ENCODE measurements at places on chromosomes 6 and 20.

- DNase-seq = no peak
These were observed 19.6 kb downstream of the NT5E start for GRCh38 chr6:85469276-85470022.

DNA sequence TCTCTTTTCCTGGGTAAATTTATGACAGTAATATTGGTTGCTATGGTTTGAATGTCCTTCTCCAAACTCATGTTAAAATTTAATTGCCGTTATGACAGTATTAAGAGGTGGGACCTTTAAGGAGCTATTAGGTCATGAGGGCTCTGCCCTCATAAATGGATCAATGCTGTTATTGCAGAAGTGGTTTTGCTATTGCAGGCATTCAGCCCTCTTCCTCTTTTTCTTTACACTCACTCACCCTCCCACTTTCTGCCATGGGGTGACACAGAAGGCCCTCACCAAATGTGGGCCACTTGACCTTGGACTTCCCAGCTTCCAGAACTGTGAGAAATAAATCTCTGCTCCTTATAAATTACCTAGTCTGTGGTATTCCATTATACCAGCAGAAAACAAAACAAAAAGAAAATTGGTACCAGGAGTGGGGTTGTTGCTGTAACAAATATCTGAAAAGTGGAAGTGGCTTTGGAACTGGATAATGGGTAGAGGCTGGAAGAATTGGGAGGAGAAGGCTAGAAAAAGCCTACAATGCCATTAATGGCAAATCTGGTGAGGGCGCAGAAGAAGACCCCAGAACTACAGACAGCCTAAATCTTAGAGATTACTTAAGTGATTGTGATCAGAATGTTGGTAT lies 24.8 kb upstream of the IGF2R start:
- no peak for DNase-seq

- no peak for DNase-seq
These were observed 128.2 kb upstream of the CDH4 start for GRCh38 chr20:61123751-61124368.

GRCh38 chr6:149211046-149211571 lies 106.4 kb upstream of the TAB2 start:
- peak; percentile 36 for DNase-seq

- DNase-seq = no peak
These were observed 551.1 kb upstream of the SYNCRIP start for GRCh38 chr6:86193821-86194220.

DNA sequence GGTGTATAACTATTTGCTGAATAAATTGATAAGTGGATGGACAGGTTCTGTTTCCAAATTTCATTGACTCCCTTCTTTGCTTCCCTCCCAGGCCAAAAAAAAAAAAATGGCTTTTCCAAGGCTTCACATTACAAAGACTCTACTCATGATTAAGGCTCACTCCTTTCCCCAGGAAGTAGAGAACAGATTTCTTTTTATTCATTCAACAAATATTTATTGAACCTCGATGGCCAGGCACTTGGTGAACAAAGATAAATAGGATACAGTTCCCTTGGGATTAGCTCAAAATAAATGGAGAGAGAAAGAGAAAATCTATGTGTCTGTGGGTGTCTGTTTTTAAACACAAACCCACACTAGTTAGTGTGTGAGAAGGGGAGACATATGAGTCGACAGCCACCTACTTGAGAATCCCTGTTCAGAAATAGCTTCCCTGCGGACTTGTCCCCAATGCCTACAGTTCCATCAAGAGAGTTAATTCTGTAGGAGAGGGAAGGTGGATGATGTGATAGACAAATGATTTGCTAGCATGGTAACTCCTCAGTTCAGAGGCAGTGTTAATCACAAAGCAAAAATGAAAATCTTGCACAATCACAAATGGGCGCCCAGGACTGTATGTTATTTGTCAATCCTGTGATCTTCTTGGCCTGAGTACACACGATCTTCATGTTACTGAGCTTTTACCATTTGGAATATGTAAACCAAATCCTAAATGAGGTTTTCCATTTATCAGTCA lies 20.3 kb downstream of the TRAF3IP2 start:
- no peak for DNase-seq

Measured in activated CD4-positive, CD25-positive, alpha-beta regulatory T cell treated with anti-CD3 and anti-CD28 coated beads, Interleukin-2, amount 50 U/mL, for 72 hours (primary cell).